ENCODE measurements at places on chromosomes 3 and 15.

GRCh38 chr3:149091983-149092382, 5.7 kb upstream of the HLTF start:
- no peak for ATAC-seq

DNA sequence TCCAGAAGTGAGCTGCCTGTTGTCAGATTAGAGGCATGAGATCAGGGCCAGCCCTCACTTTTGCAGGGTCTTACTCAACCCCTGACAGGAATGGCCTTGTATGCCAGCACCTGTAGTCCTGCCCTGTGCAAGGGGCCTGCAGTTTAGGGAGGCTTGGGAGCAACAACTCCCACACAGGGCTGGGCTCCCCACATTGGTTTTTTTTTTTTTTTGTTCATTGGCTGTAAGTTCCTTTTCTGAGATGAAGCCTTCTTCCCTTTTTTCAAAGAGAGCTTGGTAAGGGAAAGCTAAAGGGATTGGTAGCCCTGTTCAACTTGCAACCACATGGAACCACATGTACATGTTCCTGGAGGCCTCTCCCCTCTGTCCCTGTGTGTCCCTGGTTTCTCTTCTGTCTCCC, 46.4 kb downstream of the TNFAIP8L3 start:
- no peak for ATAC-seq

DNA sequence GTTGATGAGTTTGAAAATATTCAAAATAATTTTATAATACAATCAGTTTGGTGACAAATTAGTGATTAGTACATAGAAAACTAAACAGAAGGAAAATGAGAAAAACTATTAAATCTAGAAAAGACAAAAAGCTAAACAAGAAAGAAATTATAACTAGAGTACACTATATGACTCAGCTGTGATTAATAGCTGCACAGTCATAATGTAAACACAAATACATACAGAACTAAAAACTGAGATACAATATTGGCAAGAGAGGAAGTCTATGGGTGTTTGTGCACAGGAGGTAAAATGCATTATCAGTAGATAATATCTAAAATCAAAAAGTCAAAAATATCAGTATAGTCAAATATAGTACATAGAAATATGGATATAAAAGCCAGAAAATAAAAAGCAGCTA, 80.7 kb upstream of the PCSK6 start:
- no peak for ATAC-seq

- ATAC-seq = no peak
These were observed 87.4 kb downstream of the FNDC3B start for GRCh38 chr3:172126741-172127140.

- ATAC-seq = no peak
These were observed 224.8 kb upstream of the CBLB start for GRCh38 chr3:106093616-106094015.

GRCh38 chr15:82666606-82667005, 19.4 kb upstream of the CPEB1 start:
- ATAC-seq = no peak

DNA sequence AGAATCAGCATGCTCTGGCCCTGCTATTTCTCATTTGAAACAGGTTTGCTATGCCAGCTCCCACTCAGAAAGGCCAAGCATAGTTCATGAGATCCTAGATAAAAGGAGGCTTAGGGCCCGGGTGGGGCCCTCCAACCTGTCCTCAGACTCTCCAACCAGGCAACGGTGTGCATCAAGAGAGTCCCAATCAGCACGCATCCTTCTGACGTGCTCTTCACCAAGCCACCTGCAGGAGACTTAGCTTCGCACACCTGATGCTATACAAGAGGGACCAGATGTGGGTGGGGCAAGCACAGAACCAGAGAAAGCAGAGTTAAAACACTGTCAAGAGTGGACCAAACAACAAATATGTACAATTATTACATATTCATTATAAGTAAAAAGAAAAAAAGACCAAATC, 17.3 kb downstream of the STIMATE start:
- no peak for ATAC-seq
